ENCODE measurements at places on chromosomes 4 and X.

DNA sequence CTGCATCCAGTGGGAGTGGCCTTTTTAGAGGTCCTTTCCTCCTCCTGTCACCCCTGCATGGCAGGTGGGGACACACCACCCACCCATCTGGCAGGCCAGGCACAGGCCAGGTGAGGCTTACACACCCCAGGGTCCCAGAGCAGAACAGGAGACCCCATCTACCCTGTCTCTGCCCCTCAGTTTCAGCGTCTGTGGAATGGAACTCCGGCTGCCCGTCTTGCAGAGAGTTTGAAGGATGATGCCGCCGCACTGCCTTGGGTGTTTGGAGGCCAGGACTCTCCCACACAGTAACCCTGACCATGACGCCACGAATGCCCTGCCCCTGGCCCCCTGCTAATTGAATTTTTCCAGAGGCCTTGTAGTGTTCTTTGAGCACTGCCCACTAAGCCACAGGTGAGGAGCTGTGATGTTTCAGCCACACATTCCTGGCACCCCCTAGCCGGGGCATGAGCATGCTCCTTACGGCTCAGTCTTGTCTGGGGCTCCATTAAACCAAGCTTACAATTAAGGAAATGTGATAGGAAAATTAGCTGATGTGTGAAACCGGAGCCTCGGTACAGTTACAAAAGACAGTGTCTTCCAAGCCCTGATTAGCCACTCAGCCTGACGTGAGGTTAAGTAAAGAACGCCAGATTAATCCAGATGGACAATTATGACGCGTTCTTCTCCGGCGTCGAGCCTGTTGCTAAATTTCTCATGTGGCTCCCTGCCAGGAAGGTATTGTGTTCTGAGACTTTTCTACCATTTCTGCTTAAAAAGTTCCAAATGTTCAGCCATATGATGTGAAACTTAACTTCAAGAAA, 39.3 kb downstream of the HMX1 start:
- DNase-seq = no peak

- no peak for DNase-seq
Observed at GRCh38 chr4:87192145-87192919, 28.1 kb downstream of the KLHL8 start.

- DNase-seq = no peak
Observed at GRCh38 chr4:3441501-3442459, at the start of gene HGFAC. Gene HGFAC (plus strand): TSS chr4:3441968. CDS start chr4:3442002, 34 bp downstream.

GRCh38 chr4:84856468-84857049, 109.9 kb downstream of the WDFY3 start:
- DNase-seq = no peak

GRCh38 chrX:666762-667720, 36.5 kb downstream of the SHOX start:
- no peak for DNase-seq

- no peak for DNase-seq
Observed at GRCh38 chr4:168183717-168184571, 91.6 kb downstream of the ANXA10 start.

GRCh38 chrX:130995439-130995838, 62.7 kb upstream of the ARHGAP36 start:
- no peak for DNase-seq

GRCh38 chr4:109134921-109135320, 167.5 kb downstream of the COL25A1 start:
- no peak for DNase-seq

DNA sequence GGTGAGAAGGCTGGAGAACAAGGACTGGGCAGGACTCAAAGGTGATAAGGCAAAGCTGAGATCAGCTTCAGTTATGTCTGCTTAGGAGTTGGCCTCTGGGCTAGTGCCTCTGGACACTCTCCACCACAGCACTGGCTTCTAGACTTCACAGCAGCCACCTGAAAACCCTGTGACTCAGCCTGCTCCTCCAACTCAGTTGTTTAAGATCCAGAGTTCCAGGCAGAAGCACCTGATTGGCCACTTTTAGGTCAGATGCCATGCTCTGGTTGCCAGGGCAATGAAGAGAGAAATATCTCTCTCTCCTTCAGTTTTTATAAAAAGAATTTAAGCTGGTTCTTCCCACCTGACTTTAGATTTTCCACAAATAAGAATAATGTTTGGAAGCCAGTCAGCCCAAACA, 47.9 kb upstream of the BLTP1 start:
- DNase-seq = no peak

DNA sequence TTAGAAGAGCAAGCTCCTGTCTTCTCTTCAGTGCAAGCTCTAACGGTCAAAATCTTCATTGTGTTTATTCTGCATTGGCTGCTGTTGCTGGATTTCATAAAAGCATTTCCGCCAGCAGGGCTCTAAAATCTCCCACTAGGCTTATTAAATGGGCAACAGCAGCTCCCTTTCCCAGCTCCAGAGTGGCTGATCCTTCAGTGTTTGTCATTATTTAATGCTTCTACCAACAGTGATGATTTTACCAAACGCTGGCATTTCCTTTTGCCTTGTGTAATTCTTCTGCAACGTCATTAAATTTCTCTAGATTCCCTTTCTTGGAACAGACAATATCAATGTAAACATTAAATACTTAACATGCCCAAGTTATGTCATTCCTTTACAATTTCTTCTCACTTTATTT, 20.1 kb downstream of the SLC7A11 start:
- no peak for DNase-seq

GRCh38 chrX:148070504-148070877, 89.4 kb downstream of the FMR1NB start:
- DNase-seq = no peak
